ENCODE measurements at places on chromosomes 16 and 17.

- peak; percentile 71 for DNase-seq
These were observed 268.1 kb downstream of the SOX9 start for GRCh38 chr17:72388765-72389473.

DNA sequence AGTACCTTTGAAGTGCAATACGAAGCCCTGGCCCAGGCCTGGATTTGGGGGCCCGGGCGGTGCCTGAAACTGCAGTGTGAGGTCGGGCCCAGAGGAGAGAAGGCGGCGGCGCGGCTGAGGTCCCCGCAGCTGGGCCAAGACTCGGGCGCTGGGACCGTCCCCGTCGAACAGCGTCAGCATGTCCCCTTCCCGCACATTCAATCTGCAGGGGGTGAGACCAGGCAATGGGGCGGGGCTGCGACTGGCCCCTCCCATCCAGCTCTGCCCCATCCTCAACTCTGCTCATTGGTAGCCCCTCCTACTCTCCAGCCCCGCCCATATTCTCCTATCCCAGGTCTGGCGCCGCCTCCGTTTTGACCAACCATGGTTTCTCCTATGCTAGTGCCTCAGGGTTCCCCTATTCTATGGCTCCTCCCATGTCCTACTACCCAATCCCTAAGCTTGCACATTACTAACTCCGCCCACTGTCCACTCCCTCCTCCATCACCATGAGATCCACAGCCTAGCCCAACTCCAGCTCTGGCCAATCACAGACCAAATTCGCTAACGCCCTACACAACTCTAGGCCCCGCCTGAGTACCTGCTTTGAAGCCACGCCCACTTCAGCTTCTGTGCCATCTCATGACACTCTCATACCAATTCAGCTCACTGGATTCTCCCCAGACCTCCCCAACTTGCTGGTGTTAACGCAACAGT lies 14.4 kb upstream of the CDIPT start:
- DNase-seq = no peak

DNA sequence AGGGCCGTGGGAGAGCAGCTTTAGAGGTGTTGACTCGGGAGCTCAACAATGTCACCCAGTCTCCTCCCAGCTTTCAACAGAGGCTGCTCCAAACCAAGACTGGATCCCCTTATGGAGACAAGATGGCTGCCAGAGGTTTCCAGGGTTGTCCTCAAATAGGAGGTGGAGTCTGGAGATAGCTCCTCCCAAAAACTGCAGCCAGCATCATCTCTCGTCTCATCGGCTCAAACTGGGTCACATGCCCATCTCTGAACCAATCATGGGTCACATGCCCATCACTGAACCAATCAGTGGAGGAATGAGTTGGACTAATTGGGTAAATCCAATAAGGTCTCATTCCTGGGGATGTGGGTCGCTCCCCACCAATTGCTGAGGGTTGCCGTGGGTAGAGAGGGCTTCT lies 41.1 kb upstream of the C16orf82 start:
- DNase-seq = no peak

GRCh38 chr17:79212149-79213087 lies 137.8 kb downstream of the ENGASE start:
- DNase-seq = no peak

- peak; percentile 55 for DNase-seq
These were observed 1.0 kb downstream of the MSI2 start for GRCh38 chr17:57257195-57257894.

DNA sequence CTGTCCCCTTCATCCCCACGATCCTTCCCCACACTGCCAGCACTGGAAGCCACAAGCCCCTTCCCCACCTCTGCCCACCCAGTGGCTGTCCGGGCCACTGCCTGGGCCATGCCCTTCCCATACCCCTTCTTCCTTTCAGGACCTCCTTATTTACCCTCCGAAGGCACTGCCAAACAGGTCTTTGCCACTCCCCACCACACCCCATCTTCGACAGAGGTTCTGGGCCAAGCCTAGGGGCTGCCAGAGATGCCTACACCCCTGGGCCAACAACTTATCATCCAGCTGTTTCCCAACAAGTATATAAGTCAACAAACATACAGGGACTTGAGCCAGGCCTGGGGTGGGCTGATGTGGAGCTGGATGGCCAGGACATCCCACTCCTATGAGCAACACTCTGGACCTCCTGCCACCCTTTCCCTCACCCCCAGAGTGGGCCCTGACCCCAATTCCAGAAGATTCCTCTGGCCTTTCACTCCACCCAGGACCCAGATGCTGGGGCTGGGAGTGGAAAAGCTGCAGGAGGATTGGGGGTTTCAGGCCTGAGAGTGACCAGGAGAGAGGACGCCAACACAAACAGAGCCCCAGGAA lies 1.5 kb upstream of the PPP1R1B start:
- DNase-seq = no peak

GRCh38 chr17:17414341-17414805 lies 62.4 kb upstream of the MED9 start:
- DNase-seq = no peak

GRCh38 chr17:82892899-82893565 lies 53.2 kb upstream of the ZNF750 start:
- DNase-seq = no peak

- peak; percentile 87 for DNase-seq
These were observed at the start of gene KREMEN2 for GRCh38 chr16:2963723-2964474. Gene KREMEN2, plus strand, starts transcription at chr16:2964275. Its CDS starts 246 bp downstream, at chr16:2964521.

GRCh38 chr17:7987112-7987893 lies 15.1 kb upstream of the GUCY2D start:
- DNase-seq = no peak

- DNase-seq = no peak
These were observed 11.6 kb upstream of the MFAP4 start for GRCh38 chr17:19398301-19399181.

All from D341Med (cell line).